Esophagus mucosa (tissue), 1 donor: ENCODE measurements at places on chromosomes 7 and 10.

- no peak for ATAC-seq
Observed at GRCh38 chr10:13891128-13892000, 304.6 kb downstream of the PRPF18 start.

DNA sequence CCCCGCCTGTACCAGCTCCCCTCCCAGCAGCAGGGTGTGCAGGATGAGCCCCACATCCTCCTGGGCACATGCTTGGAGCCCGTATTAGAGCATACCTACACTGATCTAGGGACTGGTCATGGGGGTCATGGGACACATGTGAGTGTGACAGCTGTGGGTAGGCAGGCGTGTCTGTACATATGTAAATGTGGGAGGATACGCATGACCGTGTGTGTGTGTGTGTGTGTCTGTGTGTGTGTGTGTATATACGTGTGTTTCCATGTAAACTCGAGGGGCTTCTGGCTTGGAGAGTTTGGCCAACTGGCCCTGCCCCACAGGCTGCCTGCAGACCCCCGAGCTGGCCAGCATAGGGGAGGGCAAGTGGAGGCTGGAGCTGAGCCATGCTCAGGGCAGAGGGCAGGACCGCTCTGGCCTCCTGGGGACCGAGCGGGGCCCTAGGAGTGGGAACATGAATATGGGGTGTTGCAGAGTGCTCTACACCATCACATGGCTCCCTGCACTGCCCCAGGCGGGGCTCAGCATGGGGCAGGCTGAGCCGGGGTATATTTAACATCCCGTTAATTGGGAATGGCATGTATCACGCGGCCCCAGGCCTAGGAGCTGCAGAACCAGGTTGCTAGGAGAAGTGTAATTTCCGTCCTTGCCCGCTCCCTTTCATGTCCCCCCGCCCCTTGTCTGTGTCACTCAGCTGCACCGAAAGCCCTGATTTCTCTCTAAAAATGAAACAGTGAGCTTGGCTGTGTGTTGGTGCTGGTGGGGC lies 152.7 kb upstream of the PCBD1 start:
- ATAC-seq = no peak

DNA sequence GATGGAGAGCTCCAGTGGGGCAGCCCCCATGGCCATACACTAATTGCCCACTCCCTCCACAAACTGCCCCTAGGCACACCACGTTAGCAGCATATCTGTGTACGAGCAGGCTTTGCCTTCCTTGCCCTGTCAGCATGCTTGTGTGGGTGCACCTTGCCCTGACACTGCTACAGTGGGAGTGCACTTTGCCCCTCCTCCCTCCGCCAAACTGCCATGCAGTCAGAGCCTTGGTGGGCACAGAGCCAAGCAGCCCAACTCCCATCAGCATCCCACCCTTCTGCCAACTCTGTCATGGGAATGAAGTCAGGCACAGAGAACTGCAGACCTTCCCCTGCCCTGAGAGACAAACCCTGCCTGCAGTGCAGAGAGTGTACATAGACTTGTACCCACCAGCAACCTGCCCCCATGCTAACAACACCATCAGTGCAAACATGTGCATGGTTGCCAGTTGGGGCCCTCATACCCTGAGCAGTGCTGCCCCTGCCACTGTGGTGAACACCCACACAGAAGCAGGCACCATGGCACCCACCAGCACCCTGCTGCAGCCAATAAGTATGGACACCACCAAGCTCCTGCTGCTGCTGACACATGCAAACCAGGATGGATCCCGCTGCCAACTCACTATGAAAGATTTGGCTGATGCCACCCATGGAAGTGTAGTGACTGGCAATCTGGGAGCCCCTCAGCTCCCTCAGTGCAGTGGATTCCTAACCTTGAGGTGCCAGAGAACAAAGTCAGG lies 1197.7 kb upstream of the CELF2 start:
- no peak for ATAC-seq

- no peak for ATAC-seq
Observed at GRCh38 chr10:35470248-35470924, 134.1 kb downstream of the CCNY start.

DNA sequence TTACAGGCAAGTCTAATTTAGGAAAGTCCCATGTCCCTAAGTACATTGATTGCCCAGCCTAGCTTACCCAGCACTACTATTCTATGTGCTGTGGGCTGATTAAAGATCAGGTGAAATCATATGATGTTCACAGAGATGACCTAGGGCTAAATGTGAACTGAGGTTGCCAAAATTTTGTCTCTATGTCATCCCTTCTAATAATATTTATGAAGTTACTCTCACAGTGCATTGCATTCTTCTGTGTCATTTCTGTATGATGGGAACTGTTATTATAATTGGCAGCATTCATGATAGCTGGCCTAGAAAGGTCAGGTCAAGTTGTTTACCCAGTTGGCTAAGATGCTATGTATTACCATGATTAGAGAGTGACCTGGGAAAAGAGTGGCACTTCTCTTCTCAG lies 2.8 kb upstream of the PDK4 start:
- ATAC-seq = no peak

GRCh38 chr7:106772655-106773108 lies 92.4 kb upstream of the PIK3CG start:
- ATAC-seq = no peak

DNA sequence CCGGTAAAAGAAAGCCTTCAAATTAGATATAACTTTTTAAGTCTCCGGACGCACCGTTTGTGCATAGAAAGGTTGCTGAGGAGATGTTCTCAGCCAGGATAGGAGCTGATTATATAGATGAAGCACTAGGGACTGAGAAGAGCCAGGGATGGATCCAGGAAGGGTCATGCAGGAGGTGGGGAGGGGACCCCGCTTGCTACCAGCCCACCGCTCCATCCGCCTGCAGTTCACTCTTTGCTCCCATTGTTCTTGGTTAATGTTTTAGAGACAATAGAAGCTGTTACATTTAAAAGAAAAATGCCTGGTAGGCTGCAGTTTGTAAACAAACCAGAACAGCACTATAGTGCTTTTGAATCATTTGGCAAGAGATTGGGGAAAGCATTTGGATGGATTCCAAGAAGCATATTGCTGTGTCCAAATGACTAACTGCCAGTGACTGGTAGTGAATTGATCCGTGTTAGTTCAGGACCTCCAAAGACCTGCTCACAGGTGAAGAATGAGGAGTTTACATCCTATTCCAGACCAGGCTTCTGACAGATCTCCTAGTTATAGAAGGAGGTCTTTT lies 175.9 kb upstream of the TAC1 start:
- no peak for ATAC-seq

- peak; percentile 93 for ATAC-seq
Observed at GRCh38 chr7:20330239-20330927, at the start of gene ITGB8. TSS of gene ITGB8 (plus strand) at chr7:20330900. CDS start at chr7:20331807, 907 bp downstream.
